NCI-H2107 (cell line): ENCODE measurements at places on chromosomes 6 and 20.

DNA sequence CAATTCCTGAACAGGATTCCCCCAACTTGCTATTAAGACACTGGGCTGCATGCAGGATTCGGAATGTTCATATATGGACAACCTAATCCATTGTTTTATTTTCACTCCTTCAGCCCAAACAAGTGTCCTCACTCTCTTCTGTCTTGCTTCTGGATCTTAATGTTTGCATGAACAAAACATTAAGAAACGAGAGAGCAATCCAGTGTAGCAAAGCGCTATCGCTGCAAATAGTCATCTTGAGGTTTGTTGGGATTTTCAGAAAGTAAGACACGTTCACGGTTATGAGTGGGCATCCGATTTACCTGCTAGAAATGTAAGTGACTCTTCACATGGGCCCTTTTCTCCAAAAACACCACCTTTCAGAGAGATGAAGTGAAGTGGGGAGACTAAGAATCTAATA lies 156.4 kb downstream of the MBOAT1 start:
- DNase-seq: no peak

- DNase-seq: no peak
Observed at GRCh38 chr6:163449076-163449475, 34.6 kb downstream of the QKI start.

DNA sequence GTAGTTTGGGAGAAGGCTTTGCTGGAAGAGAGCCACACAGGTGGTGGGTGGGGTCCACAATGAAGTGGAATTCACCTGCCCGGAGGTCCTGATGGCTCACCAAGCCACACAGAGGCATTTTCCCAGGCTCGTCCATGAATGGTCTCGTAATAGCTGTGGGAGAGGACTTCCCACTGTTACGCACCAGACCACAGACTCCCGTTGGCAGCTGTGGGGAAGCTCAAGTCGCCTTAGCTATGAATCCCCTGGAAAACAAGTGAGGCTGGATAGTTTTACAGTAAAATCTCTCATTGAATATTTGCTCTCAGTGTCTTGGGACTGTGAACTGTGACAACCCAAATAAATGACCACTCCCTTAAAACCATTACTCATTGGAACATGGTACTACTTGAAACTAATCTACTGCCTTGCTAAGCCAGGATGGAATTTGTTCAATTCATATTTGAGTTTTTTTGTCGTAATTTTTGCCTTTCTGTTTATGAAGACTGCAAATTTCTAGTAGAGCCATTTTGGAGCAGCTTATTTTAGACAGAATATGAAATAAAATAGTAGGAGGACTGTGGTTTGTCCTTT lies 79.4 kb downstream of the JAG1 start:
- DNase-seq: no peak

DNA sequence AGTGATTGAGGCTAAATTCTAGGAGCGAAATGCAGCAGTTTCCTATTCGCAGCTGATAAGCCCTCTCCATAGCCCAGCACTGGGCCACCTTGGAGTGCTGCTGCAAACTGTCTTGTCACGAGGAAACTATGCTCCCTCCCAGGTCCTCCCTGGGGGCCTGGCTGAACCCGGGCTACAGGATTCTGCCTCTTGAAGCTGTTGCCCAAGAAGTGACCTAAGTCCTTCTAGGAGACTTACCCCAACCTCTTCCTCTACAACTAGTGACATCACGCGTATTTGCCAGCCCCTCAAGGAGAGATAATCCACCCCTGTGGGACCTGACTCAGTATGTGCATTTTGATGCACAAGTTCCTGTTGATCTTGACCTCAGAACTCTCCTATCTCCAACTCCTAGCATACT lies 26.5 kb upstream of the ZFAND3 start:
- DNase-seq: no peak

DNA sequence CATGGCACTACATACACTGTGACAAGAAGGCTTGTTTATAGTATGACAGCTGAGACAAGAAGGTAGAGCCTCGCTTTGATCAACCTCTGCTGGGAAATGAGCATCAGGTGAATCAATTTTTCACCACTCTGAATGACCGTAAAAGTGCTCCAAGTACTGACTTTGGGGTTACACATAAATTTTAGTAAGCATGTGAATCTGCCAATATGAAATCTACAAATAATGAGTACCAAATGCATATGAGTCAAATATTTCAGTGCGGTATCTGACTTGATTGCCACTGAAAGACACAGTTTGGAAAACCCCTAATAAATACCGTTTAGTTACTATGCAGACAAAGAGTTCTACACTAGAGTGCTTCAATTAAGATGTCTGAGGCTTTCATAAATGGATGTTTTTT lies 77.8 kb downstream of the ATG5 start:
- no peak for DNase-seq
